ENCODE measurements at places on chromosomes 6 and 20. TPM values are rescaled to one million over a fixed set of nuclear protein-coding genes. Genes with fewer than 3 reads are reported as not detected.

GJA1 gene
- total RNA-seq, result 218 TPM

GRCh38 chr20:45792317-45793118 lies 764 bp downstream of the DNTTIP1 start:
- no peak for DNase-seq

HLA-F gene
- 51.6 TPM for total RNA-seq

- no peak for DNase-seq
Observed at GRCh38 chr6:118101831-118102345, 194.8 kb downstream of the SLC35F1 start.

RCAN2 gene
- total RNA-seq, result 112 TPM

DNA sequence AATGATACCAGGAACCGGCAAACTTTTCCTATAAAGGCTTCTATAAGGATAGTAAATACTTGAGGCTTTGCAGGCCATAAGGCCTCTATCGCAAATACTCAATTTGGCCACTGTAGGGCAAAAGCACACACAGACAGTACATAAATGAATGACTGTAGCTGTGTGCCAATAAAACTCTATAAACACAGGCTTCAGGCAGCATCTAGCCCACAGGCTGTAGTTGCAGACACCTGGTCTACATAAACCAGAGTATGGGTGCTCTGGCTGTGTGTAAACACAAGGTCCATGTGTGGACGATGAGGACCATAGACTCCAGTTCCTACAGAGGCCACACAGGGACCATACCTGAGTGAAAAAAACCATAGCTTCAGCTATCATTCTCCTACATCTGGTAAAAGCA lies 52.2 kb downstream of the ZMYND8 start:
- DNase-seq, result no peak

PPIL6 gene
- 3.5 TPM for total RNA-seq

HLA-DQA1 gene
- total RNA-seq, result 7.7 TPM

DNA sequence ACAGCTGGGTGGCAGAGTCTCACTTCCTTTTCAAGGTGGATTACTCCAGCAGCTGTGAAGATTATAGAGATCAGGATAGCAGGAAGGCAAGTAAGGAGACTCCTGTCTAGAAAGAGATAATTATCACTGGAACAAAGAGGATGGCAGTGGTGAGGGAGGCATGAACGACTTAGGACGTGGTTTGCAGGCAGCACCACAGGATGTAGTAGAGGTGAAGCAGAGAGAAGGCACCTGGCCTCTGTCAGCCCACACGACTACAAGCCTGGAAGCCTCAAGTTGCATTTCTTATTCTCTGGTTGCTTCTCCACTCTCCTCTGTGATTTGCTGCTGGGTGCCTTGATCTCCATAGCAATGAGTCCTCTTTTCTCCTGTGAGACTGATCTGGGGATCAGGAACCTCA lies 62.7 kb downstream of the TSHZ2 start:
- DNase-seq, result no peak

DNA sequence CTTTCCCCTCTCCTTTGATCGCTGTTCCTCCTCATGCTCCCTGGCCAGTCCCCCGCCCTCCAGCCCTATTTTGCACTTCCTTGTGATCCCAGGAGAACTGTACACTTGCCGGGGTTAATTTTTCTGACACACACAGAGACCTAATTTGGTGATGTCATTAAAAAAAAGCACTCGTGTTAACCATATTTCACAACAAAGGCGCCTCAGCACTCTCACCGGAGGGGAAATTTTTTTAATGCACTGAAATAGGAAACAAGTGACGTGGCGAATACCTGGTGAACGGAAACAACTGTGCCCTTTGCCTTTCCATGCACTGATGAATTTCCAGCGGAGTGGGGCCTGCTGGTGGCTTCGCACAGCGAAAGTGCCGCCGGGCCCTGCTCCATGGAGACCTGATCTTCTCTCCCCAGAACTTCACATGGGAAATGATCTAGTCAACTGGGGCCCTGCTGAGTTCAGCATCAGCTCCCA lies 53.9 kb upstream of the TAGAP start:
- no peak for DNase-seq

DNA sequence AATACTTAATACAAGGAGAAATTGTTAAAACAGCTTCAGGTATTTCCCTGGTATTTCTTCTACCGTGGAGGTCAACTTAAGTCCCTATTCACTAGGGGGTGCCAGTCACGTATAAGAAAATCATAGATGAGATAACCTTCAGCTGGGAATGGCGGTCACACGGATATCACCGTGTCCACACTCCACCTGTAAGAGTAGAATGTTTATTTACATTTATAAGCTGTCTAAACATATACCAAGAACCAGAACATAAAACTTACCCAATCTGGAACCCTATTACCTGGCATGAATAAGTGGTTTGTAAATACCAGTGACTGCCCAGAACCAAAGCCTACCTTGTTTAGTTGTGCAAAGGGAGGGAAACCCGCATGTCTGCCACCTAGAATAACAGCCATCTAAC lies 1.9 kb upstream of the ELOVL4 start:
- DNase-seq, result peak; percentile 32

EYS gene
- total RNA-seq, result not detected

DNA sequence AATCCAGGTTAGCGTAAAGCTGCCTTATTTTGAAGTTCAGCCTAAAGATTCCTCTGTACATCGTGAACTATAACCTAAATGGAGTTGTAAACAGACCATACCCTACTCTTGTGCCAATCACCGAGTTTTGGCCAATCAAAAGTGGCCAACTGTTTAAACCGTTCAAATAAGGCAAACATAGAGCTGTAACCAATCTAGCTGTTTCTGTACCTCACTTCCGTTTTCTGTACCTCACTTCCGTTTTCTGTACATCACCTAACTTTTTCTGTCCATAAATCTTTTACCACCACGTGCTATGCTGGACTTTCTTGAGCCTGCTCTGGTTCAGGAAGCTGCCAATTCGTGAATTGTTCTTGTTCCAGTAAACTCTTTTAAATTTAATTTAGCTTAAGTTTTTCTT lies 39.7 kb downstream of the LBP start:
- DNase-seq, result no peak

- DNase-seq, result no peak
Observed at GRCh38 chr6:11618533-11618932, 81.0 kb downstream of the TMEM170B start.
